Gastroesophageal sphincter (tissue), 4 donors: ENCODE measurements at places on chromosomes 16 and 17. TPM values are rescaled to one million over a fixed set of nuclear protein-coding genes. Genes with fewer than 3 reads are reported as not detected.
A peak's percentile ranks its signal among the peaks of the same experiment; 100 is the strongest.

EVI2B gene
- 10.5 TPM for total RNA-seq

DNA sequence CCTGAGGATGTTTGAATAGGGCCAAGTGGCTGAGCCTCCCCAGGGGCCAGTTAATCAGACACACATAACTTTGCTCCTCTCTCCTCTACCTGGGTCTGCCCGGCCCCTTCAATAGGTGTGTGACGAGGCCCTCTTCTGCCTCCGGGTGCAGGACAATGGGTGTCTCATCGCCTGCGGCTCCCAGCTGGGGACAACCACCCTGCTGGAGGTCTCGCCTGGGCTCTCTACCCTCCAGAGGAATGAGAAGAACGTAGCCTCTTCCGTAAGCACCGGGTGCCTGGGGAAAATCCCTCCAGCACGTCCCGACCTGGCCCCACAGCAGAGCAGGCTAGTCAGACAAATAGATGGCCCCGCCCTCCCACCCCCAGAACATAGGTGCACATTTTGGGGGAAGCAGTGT, 16.1 kb upstream of the KIF19 start:
- no peak for ATAC-seq

KRTAP9-4 gene
- not detected for total RNA-seq

- ATAC-seq, result peak; percentile 62
Measured at GRCh38 chr16:55832773-55833691, at the start of gene CES1. Gene CES1, minus strand, starts transcription at chr16:55833096. Its CDS starts 41 bp downstream, at chr16:55833055.

GRCh38 chr17:64555281-64555680, 48.5 kb downstream of the CEP95 start:
- no peak for ATAC-seq

- ATAC-seq, result no peak
Measured at GRCh38 chr17:45793999-45794540, 9.9 kb downstream of the CRHR1 start.

- no peak for ATAC-seq
Measured at GRCh38 chr16:87895641-87896141, 26.4 kb upstream of the SLC7A5 start.

- no peak for ATAC-seq
Measured at GRCh38 chr16:89446136-89446974, 44.0 kb downstream of the ANKRD11 start.

DNA sequence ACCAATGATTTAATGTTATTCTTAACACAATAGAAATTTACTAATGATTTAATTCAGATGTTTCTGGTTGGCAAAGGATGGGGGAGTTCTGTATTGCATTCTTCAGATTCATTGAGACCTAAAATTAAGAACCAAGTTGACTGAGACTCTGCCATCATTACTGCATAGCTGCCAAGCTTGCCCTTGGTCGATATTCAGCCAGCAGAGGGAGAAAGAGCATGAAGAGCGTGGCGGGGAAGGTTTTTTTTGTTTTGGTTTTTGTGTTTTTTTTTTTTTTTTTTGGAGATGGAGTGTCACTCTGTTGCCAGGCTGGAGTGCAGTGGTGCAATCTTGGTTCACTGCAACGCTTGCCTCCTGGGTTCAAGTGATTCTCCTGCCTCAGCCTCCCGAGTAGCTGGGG, 659.4 kb upstream of the EEF2KMT start:
- no peak for ATAC-seq

TBC1D3D gene
- total RNA-seq, result not detected

- no peak for ATAC-seq
Measured at GRCh38 chr16:68608330-68608729, 36.8 kb upstream of the CDH3 start.

- no peak for ATAC-seq
Measured at GRCh38 chr16:2253293-2253692, 1.9 kb upstream of the ECI1 start.

DNA sequence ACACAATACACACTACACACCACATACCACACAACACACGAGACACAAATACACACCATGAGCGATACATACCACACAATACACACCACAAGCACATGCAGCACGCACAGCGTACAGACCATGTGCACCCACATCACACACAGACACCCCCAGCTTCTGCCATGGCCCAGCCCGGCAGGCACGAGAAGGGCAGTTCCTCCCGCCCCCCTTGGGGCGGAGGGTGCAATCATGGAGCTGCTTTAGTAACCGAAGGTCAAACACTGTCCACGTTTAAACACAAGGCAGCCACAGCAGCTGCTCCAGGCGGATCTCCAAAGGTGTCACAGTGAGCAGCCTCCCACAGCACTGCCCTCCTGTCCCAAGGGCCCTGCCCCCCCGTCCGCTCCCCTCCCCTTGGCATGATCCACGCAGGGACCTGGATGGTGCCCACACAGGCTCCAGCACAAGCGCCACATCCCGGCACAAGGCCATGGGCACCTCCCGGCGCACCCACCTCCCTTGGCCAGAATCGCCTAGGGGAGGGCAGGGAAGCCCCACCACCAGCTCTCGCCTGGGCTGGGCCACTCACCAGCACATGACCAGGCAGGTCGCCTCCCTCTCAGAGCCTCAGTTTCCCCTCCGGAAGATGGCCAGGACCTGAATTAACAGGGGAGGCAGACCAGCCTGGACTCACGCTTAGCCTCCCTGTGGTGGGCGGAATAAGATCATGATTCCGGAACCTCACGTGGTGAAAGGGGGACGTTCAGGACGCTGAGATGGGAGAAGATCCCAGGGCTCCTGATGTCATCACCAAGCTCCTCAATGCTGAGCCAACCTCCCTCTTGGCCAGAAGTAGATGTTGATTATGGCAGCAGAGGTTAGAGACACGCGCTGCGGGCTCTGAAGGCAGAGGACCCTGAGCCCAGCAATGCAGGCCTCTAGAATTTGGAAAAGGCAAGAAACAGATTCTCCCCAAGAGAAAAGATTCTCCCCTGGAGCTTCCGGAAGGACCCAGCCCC, 32.6 kb upstream of the ZNF469 start:
- ATAC-seq, result no peak

UTS2R gene
- total RNA-seq, result not detected

- no peak for ATAC-seq
Measured at GRCh38 chr17:82050152-82050760, 1.4 kb downstream of the RFNG start.

DNA sequence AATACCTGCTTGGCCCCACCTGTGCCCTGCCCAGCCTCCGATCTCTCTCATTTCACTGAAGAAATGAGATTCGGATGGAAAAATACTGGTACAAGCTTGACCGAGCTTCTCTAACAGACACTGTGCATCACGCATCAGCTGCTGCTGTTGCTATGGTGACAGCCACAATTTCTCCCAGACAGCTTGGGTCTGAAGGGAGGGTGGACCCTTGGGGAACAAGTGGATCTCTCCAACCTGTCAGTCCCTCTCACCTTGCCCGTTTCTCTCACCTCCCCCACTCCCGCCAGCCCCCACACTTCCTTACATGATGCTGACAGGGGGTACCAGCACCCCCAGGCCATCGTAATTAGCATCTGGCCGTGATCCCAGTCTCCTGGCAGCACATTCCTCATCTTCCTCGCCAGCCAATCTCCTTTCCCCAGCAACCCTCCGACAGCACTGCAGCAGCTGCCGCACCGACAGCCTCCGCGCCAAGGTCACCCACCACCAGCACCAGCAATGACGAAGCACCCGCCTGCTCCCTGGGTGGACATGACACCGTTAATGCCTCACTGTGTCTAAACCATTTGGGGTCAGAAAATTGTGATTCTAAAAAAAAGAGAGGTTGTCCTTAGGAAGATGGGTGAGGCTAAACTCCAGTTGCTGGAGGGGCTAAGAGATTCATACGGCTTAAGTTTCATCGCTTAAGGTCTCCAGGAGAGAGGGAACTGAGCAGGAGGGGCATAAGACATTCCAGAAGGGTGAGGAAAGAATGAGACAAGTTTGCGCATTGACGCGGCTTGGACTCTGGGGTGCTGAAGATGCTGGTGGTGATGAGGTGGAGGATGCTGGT, 58.6 kb upstream of the TNRC6A start:
- peak; percentile 74 for ATAC-seq

- no peak for ATAC-seq
Measured at GRCh38 chr17:73045724-73046123, 46.8 kb downstream of the SLC39A11 start.

- ATAC-seq, result no peak
Measured at GRCh38 chr16:58021661-58022551, 3.6 kb upstream of the MMP15 start.

- no peak for ATAC-seq
Measured at GRCh38 chr17:66466106-66466820, 163.8 kb downstream of the PRKCA start.

GRCh38 chr16:47047524-47048203, 74.2 kb upstream of the DNAJA2 start:
- ATAC-seq, result no peak

DNA sequence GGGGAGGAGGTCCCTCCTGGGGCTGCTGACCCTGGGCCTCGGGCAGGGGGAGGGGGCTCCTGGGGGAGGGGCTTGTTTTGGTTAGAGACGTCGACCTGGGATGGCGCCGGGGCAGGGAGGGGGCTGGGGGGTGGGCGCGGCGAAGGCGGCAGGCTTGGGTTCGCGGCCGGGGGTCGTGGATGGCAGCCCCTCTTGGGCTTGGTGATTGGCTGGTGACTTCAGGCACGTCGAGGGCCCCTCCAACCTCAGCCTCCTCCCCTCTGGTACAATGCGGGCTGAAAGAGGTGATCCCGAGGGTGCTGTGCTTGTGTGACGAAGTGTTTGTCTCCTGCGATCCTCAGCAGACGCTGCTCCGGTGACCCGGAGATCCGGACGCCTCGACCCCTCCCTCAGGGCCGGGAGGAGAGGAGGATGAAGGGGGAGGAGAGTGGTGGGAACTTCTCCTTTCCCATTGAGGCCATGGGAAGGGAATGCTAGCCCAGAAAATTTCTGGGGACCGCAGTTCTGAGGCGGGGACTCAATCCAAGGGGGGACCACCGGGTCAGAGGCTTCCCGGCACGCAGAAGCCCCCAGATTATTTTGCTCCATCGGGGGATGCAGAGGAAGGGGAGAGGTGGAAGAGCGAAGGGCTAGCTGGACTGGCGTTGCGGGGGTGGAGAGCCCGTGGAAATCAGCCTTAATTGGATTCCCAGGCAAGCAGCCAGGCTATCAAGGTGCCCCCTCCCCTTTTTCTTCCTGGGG, 43.9 kb downstream of the RAI1 start:
- no peak for ATAC-seq

EVPLL gene
- not detected for total RNA-seq

DNA sequence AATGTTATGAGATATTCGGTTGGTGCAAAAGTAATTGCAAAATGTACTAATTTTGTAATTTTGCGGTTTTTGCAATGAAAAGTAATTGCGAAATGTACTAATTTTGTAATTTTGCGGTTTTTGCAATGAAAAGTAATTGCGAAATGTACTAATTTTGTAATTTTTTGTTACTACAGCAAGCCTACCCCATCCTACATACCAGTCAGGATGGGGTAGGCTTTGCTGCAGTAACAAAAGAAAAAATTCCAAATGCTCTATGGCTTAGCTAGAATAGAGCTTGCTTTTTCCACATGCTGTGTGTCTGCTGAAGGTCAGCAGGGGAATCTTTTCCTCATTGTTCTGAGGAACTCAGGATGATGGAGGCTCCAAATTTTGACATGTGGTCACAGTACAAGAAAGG, 83.3 kb upstream of the GPRC5B start:
- no peak for ATAC-seq

KRTAP3-1 gene
- not detected for total RNA-seq

CTRB1 gene
- total RNA-seq, result not detected

DNA sequence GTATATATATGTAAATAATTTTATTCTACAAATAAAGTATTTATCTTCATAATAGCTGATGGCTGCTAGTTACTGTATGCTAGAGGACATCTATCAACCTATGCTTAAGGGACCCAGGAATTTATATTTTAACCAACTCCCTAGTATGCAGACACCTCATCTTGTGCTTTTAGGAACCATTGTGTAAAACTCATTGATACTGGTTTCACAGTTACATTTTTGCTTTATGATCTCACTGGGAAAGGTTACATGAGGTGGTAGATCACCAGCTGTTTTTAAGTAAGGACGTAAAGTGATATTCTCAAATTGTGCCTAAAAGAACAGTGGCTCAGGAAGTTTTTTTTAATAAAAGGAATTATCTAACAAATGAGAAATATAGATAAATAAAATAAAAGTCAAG, 56.4 kb downstream of the VMP1 start:
- no peak for ATAC-seq

ACSM3 gene
- 4.5 TPM for total RNA-seq

DNA sequence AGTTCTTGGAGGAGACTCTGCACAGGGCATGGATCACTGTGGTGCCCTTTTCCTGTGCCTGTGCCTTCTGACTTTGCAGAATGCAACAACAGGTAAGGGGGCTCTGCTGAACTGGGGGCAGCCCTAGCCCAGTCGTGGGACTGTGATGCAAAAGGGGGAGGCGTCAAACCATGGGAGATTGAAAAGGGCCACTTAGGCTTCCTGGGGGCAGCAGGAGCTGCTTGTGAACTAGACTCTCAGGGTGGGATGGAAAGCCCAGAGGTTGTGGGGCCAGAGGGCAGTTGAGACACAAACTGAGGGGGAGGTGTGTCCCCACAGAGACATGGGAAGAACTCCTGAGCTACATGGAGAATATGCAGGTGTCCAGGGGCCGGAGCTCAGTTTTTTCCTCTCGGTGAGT, 19.6 kb downstream of the ADGRG5 start:
- ATAC-seq, result no peak

DNA sequence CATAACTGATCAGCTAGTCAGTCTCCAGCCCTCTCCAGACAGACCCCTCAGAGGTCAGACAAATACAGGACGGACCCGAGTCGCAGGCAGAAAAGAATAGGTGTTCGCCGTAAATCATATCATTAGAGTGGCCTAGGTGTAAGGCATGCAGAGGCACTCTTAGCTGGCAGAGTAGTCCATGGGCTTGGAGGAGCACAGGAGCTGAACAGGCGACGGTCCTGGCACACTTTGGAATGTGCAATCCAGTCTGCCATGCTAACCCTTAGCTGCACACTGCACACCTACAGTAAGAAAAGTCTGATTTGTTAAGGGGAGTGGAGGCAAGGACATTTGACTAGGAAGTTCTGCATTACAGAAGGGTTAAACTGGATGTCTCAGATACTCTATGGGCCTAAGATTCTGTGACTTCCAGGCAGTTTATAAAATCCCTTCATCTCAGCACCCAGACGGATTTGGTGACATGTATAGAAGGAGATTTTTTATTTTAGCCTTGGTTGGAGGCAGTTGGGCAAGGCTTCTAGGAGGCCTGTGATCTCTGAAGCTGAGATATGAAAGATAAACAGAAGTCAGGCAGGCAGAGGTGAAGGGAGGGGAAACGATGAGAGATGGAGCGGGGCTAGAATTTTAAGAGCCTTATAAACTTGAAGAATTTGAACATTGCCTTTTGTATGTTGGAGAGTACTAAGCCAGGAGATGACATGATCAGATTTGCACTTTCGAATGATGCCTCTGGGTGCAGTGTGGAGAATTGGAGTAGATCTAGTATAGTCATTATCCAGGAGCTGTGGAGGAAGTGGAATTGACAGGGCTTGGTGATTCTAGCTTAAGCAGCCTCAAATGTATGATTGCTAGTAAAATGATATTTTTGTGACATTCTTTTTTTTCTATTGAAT, 34.6 kb upstream of the SLC5A11 start:
- no peak for ATAC-seq

KCNJ16 gene
- total RNA-seq, result 0.96 TPM

DNA sequence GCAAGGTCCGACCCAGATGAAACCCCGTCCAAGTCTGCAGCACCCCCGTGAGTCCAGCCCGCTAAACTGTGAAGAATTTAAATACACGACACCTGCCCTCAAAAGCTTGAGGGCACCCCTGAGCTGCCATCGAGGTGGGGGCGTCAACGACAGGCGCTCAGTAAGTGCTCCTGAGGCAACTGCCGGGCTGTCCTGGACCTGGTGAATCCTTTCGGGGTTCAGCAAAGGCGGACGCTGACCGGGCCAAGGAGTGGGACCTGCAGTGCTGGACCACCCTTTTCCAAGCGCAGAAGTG, 512 bp upstream of the ENDOV start:
- no peak for ATAC-seq
